ENCODE measurements at places on chromosomes 4 and X.

DNA sequence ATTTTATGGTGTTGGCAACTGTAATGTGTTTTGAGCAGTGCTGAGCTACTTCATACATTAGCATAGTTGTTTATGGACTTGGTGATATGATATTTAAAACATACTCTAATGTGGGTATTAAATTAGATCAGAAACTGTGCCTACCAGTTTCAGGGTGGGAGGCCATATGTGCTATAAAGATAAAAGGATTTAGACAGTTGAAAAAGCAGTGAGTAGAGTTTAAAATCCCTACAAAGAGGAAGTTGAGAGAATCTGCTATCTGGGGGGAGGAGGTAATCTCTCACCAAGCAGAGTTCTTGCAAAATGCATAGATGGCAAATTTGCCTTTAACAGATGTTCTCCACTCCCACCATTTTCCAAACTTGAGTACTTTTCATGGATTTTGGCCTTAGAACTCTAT, 154.5 kb downstream of the SPOCK3 start:
- no peak for DNase-seq

- peak; percentile 40 for DNase-seq
Measured at GRCh38 chr4:107736924-107737448, 17.0 kb upstream of the PAPSS1 start.

- no peak for DNase-seq
Measured at GRCh38 chrX:29044423-29045184, 457.4 kb downstream of the IL1RAPL1 start.

GRCh38 chr4:152304220-152304619, 231.7 kb downstream of the FBXW7 start:
- peak; percentile 36 for DNase-seq

- no peak for DNase-seq
Measured at GRCh38 chr4:158622251-158622650, 49.4 kb downstream of the C4orf46 start.

GRCh38 chr4:78220283-78220682, 163.2 kb downstream of the FRAS1 start:
- no peak for DNase-seq

- DNase-seq, result peak; percentile 23
Measured at GRCh38 chrX:38805432-38806389, 4.5 kb downstream of the MID1IP1 start.

- DNase-seq, result peak; percentile 48
Measured at GRCh38 chr4:112604589-112604988, 32.1 kb downstream of the ZGRF1 start.

- no peak for DNase-seq
Measured at GRCh38 chrX:71214604-71215337, 8.3 kb upstream of the GJB1 start.

- DNase-seq, result no peak
Measured at GRCh38 chrX:17595456-17596035, 141.7 kb upstream of the SCML1 start.

GRCh38 chr4:140867356-140867755, 111.2 kb upstream of the TBC1D9 start:
- DNase-seq, result no peak

Data from GM13977 (cell line).